Right atrium auricular region (tissue), 2 donors: ENCODE measurements at places on chromosomes 4 and X.

GRCh38 chr4:166896254-166896653 is 338.0 kb downstream of the SPOCK3 start:
- H3K36me3 ChIP-seq: no peaks in the 10 kb centered on the region
- no peaks in the 10 kb centered on the region for H3K27me3 ChIP-seq
- no peak overlapping the region for H3K4me3 ChIP-seq
- no peak for DNase-seq

GRCh38 chr4:87180767-87181166 is 39.7 kb downstream of the KLHL8 start:
- H3K27ac ChIP-seq: no peak overlapping the region
- H3K4me1 ChIP-seq: no peaks in the 10 kb centered on the region
- H3K27me3 ChIP-seq: no peaks in the 10 kb centered on the region

GRCh38 chrX:23731951-23732350 is 11.1 kb downstream of the ACOT9 start:
- H3K4me3 ChIP-seq: no peak overlapping the region
- peaks cover 19% of the 10 kb centered on the region for H3K36me3 ChIP-seq
- H3K4me1 ChIP-seq: no peaks in the 10 kb centered on the region
- DNase-seq: no peak
- H3K27me3 ChIP-seq: no peaks in the 10 kb centered on the region

GRCh38 chr4:100797791-100798190 is 280.0 kb upstream of the EMCN start:
- no peaks in the 10 kb centered on the region for H3K36me3 ChIP-seq
- H3K27me3 ChIP-seq: no peaks in the 10 kb centered on the region
- no peaks in the 10 kb centered on the region for H3K4me1 ChIP-seq
- no peak for DNase-seq
- no peak overlapping the region for H3K4me3 ChIP-seq

DNA sequence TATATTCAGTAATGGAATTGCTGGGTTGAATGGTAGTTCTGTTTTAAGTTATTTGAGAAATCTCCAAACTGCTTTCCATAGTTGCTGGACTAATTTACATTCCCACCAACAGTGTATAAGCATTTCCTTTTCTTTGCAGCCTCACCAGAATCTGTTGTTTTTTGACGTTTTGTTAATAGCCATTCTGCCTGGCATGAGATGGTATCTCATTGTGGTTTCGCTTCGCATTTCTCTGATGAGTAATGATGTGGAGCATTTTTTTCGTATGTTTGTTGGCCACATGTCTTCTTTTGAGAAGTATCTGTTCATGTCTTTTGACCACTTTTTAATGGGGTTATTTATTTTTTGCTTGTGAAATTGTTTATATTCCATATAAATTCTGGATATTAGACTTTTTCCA is 13.6 kb upstream of the MAGED4B start:
- no peaks in the 10 kb centered on the region for H3K4me1 ChIP-seq
- H3K4me3 ChIP-seq: no peak overlapping the region
- H3K27ac ChIP-seq: no peak overlapping the region
- no peaks in the 10 kb centered on the region for H3K36me3 ChIP-seq
- DNase-seq: no peak

DNA sequence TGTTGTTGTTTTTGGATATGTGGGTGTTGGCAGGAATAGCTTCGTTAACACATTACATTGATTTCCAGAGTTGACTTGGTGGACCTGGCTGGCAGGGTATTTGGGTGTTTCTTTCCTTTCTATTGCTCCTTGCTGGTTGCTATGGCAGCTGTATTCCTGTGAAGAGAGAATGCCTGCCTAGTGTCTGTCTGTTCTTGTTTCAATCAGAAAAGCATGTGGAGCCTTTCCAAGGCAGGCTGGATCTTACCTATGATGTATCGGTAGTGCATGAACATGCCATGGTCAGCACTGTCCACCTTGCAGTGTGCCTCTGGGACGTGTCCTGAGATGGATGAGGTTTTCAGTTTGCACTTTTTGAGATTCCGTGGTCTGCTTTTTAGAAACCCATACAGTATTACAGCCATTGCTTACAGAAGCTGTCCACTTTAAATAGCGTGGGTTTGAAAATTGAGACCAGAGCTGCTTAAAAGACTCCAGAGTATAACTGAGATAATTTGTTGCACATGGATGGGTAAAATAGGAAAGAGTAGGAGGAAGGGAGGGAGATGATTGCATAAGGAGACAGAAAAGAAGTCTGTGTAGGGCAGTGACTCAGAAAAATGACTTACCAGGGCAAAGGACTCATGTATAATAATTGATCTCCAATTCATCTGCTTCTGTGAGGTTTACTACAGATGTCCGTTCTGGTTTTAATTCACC is 20.0 kb upstream of the AADAT start:
- no peaks in the 10 kb centered on the region for H3K36me3 ChIP-seq
- no peak overlapping the region for H3K27ac ChIP-seq
- H3K4me3 ChIP-seq: no peak overlapping the region
- no peak for DNase-seq
- H3K27me3 ChIP-seq: no peaks in the 10 kb centered on the region

GRCh38 chr4:163701916-163702315 is 207.4 kb downstream of the TMA16 start:
- H3K27me3 ChIP-seq: no peaks in the 10 kb centered on the region
- no peaks in the 10 kb centered on the region for H3K4me1 ChIP-seq
- no peak overlapping the region for H3K27ac ChIP-seq
- H3K4me3 ChIP-seq: no peak overlapping the region
- no peak for DNase-seq
- H3K36me3 ChIP-seq: no peaks in the 10 kb centered on the region

DNA sequence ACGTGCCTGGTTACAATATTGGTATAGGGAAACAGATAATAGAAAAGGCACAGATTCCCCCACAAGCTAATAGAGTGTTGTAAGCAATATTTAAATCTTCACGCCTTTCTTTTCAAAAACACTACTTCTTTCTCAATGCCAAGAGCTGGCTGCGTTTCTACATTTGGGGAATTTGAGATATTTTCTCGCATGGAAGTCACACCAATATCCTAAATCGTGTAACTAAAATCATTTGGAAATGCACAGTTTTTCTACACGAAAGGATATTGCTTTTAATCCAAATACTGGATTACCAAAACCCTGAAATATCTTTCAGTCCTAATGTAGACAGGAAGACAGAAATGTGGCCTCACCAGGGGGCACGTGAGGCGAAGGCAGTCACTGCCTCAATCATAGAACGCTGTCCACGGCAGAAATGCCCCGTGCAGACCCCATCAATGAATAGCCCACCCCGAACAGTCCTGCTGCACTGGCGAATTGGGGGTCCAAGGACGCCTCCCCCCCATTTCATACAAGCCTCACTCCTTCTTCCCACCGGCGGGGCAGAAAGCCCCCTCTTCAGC is 106.6 kb downstream of the NSUN7 start:
- peak overlapping the region; percentile 44 for H3K4me3 ChIP-seq
- H3K27me3 ChIP-seq: no peaks in the 10 kb centered on the region
- no peaks in the 10 kb centered on the region for H3K36me3 ChIP-seq
- DNase-seq: no peak
- peaks cover 13% of the 10 kb centered on the region for H3K4me1 ChIP-seq
- no peak overlapping the region for H3K27ac ChIP-seq

GRCh38 chr4:123599061-123599919 is 202.7 kb downstream of the SPRY1 start:
- H3K27me3 ChIP-seq: no peaks in the 10 kb centered on the region
- H3K36me3 ChIP-seq: no peaks in the 10 kb centered on the region
- H3K4me1 ChIP-seq: no peaks in the 10 kb centered on the region
- DNase-seq: no peak
- H3K4me3 ChIP-seq: no peak overlapping the region
- peak overlapping the region; percentile 36 for H3K27ac ChIP-seq

DNA sequence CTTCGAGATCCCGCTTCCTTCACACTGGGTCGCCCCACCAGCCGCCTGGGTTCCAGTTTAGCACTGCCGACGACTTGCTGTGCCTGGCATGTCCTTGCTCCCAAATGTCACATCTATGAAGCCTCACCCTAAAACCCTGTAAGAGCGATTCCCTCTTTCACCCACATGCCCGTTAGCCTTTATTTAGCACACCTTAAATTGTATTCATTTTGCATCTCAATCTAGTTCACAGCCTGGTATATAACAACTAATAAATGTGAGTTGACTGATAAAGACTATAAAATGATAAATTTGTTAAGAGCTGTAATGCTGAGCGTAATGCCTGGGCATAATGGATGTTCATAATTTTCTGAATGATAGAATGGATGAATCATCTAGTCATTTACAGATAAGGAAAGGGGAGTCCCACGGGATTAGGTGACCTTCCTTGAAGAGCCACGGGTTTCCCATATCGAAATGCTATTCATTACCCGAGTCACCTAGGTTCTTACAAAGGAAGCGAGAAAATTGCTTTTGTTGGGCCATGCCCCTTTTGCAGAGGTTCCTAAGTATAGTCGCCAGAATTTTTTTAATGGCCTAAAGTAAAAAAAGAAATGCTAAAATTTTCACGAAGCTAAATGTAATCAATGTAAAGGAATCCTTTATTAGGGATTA is 1.1 kb upstream of the AP1S2 start:
- no peaks in the 10 kb centered on the region for H3K27me3 ChIP-seq
- H3K4me1 ChIP-seq: peaks cover 21% of the 10 kb centered on the region
- no peak for DNase-seq
